ENCODE measurements at places on chromosomes 3 and 15.

DNA sequence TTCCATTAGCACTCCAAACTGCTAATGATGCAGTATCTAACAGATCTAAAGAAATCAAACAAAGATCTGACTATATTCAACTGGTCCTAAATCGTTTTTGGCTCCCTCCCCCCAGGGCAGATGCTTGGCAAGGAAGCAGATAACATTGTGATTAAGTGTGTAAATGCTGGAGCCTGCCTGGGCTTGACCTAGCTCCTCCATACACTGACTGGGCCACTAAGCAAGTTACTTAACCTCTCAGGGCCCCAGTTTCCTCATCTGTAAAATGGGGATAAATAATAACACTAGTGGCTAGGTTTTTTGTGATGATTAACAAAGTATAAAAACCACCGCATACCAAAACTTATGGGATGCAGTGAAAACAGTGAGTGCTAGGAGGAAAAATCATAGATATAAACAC, 9.2 kb downstream of the EID1 start:
- DNase-seq, result no peak

DNA sequence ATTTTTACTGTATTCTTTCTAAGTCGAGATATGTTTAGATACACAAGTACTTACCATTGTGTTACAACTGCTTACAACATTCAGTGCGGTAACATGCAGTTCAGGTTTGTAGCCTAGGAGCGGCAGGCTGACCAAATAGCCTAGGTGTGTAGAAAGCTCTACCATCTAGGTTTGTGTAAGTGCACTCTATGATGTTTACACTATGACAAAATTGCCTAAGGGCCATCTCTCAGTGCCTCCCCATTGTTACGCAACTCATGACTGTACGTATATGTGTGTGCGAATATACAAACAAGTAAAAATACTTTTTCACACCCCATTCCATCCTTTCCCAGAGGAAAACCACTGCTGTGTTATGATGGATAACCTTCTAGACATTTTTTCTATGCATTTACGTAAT, 44.3 kb downstream of the PXYLP1 start:
- DNase-seq, result no peak

DNA sequence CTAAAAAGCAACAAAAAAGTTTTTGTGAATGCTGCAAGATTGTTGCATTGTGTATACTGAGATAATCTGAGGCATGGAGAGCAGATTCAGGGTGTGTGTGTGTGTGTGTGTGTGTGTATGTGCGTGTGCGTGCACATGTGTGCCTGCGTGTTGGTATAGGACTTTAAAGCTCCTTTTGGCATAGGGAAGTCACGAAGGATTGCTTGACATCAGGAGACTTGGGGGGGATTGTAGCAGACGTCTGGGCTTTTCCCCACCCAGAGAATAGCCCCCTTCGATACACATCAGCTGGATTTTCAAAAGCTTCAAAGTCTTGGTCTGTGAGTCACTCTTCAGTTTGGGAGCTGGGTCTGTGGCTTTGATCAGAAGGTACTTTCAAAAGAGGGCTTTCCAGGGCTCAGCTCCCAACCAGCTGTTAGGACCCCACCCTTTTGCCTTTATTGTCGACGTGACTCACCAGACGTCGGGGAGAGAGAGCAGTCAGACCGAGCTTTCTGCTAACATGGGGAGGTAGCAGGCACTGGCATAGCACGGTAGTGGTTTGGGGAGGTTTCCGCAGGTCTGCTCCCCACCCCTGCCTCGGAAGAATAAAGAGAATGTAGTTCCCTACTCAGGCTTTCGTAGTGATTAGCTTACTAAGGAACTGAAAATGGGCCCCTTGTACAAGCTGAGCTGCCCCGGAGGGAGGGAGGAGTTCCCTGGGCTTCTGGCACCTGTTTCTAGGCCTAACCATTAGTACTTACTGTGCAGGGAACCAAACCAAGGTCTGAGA, 4.7 kb downstream of the BHLHE40 start:
- DNase-seq, result no peak

- DNase-seq, result no peak
Observed at GRCh38 chr15:67189326-67190051, 65.0 kb downstream of the AAGAB start.

- no peak for DNase-seq
Observed at GRCh38 chr3:12342151-12342550, 53.3 kb downstream of the PPARG start.

GRCh38 chr3:100073714-100074307, 40.5 kb downstream of the FILIP1L start:
- DNase-seq, result peak; percentile 22

- peak; percentile 10 for DNase-seq
Observed at GRCh38 chr15:88776646-88777045, 26.6 kb upstream of the ACAN start.

DNA sequence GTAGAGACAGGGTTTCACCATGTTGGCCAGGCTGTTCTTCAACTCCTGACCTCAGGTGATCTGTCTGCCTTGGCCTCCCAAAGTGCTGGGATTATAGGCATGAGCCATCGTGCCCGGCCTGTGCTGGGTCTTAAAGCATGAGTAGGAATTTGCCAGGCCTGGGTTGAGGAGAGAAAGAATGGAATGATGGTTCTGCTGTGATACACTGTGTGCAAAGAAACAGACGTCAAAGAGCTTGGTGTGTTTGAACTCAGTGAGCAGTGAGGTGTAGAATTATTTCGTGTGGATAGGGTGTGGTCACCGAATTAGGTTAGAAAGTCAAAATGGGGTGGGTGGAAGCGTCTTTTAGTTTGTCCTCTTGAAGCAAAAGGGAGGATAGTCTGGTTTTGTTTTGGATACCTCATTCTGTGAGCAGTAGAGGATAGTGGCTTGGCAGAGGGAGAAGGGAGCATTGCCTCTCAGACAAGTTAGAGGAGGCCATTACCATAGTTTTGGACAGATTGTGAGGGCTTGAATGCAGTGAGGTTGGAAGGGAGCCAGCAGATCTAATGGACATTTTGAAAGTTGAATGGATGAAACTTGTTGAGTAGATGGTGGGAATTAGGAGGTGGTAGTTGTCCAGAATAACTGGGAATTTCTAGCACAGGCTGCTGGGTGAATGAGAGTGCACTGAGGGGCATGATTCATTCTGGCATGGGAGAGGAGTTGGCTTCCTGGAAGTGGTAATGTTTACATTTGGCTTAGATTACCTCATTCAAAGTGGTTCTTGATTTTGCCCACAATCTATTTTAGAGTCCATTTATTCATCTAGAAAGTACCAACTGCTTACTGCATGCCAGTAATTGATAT, 27.2 kb downstream of the AKAP13 start:
- DNase-seq, result no peak

DNA sequence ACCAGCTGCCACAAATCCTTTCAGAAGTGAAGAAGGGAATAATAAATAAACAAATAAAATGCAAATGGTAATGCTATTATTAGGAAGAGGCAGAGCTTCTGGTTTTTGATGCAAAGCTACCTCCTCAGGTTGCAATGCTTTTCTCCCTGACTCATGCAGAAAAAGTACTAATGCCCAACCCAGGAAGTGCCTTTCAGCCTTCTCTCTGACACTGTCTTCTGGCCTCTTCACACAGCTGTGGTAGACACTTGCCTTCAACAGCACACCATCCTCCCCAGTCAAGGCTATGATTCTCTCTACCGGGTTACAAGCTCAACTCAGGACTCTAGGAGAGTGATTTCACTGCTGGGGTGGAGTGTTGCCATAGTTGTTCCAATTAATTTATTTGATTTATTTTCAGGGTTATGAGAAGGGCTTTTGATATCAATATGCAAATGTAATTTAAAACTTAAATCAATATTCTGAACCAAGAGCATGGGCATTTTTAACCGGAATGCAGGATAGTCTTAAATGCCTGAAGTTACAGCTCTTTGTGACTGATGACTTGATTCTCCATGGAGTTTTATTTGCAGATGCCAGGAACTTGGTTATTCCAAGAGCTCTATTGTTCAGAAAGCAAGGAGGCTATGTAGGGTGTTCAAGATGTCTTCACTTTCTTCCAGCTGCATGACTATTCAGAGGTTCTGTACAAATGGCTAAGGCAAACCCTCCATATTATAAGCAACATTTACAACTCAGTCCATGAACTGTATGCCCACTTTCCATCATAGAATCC, 27.1 kb upstream of the GALNT15 start:
- no peak for DNase-seq

GRCh38 chr3:58336135-58336882, 3.6 kb downstream of the PXK start:
- no peak for DNase-seq

DNA sequence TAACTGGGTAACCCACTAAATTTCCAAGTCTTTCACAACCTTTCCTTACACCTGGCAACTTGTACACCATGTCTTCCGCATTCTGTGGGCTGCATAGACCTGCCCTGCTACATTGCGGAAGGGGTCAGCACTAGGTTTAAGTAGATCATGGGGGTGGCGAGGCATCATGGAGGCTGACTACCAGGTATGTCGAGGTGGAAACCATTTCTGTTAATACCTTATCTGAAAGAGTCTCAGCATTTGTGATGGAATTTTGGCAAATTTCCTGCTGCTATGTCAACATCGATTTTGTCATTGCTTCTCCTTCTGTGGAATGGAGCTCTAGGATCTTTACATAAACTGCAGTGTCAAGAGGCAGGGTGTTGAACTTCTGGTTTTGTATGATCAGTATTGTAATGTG, 187.2 kb downstream of the GHSR start:
- DNase-seq, result no peak

DNA sequence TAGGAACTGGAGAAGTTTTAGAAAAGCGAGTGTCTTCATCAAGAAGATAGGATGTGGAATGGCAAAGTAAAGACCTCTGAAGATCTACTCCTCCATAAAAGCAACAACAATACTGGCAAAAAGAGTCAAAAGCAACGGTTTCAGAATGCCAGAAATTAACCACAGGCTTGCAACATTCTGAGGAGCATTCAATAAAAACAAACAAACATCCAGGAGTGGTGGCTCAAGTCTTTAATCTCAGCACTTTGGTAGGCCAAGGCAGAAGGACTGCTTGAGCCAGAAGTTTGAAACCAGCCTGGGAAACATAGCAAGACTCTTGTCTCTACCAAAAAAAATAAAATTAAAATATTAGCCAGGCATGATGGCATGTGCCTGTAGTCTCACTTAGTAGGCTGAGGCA, 143.2 kb upstream of the HACD2 start:
- DNase-seq, result no peak

GRCh38 chr15:58398071-58398470, 33.7 kb upstream of the LIPC start:
- no peak for DNase-seq

DNA sequence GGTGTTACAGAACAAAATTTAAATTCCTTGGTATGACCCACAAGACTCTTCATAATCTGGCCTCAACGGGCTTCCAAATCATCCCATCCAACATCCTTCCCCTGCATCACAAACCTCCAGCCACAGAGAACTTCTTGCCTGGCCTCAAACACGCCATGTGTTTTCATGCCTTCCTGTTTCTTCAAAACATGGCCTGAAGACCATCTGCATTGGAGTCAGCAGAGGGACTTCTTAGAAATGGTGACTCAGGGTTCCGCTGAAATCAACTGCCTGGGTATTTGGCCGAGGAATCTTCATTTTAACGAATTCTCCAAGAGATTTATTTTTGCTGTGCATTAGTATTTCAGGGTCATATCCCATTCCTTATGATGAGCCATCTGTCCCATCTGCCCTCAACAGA, 138.1 kb upstream of the RAP2B start:
- DNase-seq, result no peak

Data from putamen (tissue), 1 donor.